ENCODE measurements at places on chromosomes 6 and 20. TPM values are rescaled to one million over a fixed set of nuclear protein-coding genes. Genes with fewer than 3 reads are reported as not detected.

- DNase-seq = no peak
Observed at GRCh38 chr20:4006640-4007039, 8.7 kb downstream of the RNF24 start.

The CD93 gene
- polyA plus RNA-seq = 16.4 TPM

DNA sequence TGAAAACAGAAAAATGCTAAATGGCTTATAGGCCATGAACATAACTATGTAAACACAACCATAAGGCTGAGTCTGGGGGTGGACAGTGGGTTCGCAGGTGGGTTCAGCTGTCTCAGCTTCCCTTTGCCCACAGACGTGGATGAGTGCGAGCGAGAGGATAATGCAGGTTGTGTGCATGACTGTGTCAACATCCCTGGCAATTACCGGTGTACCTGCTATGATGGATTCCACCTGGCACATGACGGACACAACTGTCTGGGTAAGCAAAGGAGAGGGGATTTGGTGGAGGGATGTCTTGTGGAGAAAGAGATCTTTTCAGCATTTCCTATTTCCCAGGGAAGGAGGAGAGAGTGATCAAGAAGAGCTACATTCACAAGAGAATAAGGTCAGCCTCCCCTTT is 14.7 kb downstream of the SCUBE3 start:
- DNase-seq = no peak

DNA sequence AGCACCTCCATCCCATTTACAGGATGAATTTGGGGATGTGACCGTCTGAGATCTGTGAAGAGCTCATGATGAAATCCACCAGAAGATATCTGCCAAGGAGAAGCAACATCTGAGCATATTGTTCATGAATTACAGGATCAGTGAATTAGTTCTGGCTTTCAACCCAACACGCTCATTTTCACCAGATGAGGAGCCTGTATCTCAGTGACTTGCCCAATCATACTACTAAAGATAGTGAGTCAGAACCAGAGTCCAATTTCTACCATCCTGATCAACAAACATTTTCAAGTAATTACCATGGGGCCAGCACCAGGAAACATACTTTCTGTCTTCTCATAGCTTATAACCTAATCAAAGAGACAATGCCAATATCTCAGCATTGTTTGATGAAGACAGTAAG is 116.6 kb downstream of the ZDHHC14 start:
- DNase-seq = no peak

The GPR63 gene
- polyA plus RNA-seq = 0.46 TPM

DNA sequence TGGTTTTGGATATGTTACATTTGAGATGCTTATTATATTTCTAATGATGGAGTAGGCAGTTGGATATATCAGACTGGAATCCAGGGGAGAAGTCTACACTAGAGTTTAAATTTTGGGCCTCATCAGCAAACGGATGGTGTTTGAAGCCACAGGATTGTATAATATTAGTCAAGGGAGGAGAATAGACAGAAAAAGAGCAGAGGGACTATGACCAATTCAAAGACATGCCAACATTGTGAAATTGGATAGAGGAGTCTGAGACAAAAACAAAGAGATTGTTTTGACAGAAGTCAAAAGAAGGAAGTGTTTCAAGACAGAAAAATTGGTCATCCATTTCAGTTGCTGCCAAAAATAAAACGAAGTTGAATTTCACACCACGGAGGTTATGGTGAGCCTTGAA is 66.5 kb downstream of the NOX3 start:
- DNase-seq = no peak

- DNase-seq = no peak
Observed at GRCh38 chr6:160810238-160810637, 108.2 kb downstream of the PLG start.

DNA sequence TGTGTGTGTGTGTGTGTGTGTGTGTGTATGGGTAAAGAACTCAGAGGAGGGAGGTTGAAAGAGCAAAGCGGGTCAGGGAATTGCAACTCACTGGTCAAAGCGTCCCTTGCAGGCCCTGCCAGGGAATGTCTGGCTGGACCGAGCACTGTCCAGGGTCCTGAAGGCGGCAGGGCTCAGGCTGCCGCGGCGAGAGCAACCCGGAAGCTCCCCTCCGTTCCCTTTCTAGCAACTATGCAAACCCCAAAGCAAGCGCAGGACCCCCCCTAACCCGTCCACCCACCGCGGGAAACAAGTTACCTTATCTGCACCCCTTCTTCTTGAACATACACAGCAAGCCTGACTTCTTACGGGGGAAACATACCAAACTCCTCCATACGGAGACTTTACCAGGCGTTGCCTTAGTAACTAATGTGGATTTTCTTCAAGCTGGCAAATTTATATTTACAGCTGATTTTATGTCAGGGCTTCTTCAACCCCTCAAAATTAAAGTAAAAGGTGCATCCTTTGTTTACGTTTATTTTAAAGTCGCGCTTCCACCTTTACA is 538 bp upstream of the GRM1 start:
- DNase-seq = peak; percentile 33

The MAP3K7 gene
- 34.1 TPM for polyA plus RNA-seq

The HLA-DQB1 gene
- 458 TPM for polyA plus RNA-seq

The ENPP4 gene
- polyA plus RNA-seq = 18.1 TPM

GRCh38 chr6:63372951-63373533 is 53.3 kb upstream of the LGSN start:
- no peak for DNase-seq

DNA sequence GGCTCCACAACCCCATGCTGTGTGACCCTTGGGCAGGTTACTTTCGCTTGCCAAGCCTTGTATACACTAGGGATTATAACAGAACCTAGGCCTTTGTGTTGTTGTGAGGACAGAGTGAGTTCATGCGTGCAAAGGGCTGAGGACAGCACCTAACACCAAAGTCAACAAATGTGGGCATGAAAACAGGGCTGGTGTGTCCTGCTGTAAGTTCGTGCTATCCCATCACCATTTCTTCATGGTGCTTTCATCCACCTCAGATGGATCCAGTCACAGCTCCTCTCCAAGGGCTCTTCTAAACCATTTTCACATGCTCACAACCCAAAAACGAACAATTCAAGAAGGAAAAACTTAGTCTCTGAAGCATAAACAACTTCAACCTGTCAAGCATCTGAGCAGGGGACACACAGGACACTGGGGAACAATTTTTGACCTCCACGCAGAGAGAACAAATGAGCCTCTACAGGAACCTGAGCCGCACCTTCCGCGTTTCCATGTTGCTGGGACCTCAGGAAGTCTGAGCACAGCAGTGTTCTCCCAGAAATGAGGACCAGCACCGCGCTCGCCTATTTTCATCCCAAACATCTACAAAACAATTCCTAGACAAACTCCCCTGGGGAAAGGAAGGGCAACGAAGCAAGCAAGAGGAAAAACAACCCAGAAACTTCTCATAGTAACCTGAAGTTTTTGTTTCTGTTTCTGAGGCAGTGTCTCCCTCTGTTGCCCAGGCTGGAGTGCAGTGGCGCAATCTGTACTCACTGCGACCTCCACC is 3.1 kb downstream of the LRP11 start:
- no peak for DNase-seq

- DNase-seq = no peak
Observed at GRCh38 chr6:105604587-105604884, 201.7 kb upstream of the PREP start.

- no peak for DNase-seq
Observed at GRCh38 chr6:157283900-157284737, 39.2 kb downstream of the TMEM242 start.

The UBE3D gene
- 8.2 TPM for polyA plus RNA-seq
